Stimulated activated CD8-positive, alpha-beta memory T cell treated with anti-CD3 and anti-CD28 coated beads, Interleukin-7, amount 100 ng/mL, for 48 hours (primary cell): ENCODE measurements at places on chromosomes 12 and 14.

DNA sequence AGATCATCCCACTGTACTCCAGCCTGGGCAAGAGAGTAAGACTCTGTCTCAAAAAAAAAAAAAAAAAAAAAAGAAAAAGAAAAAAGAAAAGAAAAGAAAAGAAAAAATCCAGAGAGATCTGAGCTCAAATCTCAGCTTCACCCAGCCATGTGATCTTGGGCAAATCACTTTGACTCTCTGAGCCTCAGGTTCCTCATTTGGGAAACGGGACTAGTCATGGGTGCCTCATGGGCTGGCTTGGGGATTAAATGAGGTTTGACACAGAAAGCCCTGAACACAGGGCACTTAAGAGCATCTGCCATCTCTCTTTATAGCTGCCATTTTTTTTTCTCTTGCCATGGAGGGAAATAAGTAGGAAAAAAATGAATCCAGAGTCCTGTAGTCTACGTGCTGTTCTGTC lies 86.2 kb upstream of the MYL2 start:
- no peak for DNase-seq

DNA sequence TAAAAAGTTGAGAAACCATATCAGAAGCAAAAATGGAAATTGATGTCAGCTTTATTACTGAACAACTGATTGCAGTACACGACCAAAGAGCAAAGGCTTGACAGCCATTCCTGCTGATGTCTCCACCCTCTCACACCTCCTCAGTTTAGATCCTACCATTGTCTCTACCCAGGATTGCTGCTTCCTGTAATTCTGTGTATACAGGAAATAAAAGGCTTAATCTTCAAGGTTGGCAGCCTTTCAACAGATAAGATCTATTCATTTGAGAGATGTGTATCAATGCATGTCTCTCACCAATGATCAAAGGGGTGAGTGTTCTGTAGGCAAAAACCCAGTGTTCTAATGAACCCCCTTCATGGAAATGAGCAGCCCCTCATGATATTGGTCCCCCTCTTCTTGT lies 27.0 kb downstream of the SLCO1C1 start:
- no peak for DNase-seq

DNA sequence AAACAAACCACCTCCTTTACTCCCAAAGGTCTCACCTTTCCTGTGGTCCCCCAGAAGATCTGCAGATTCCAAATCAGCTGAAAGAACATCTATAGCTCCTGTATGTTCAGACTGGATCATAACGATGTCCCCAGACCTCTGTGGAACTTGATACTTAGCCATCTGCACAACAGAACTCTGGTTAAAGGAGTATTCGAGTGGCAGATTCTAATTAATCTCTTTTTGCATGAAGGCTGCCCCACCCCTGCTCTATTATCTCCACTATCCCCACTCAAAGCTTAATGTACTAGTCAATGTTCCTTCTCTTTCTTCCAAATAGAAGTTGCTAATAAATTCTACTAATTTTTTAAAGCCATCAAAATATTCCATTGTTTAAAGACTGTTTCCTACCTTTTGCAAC lies 22.8 kb downstream of the GSTZ1 start:
- DNase-seq: no peak

- no peak for DNase-seq
These were observed 63.5 kb downstream of the LLPH start for GRCh38 chr12:66066929-66067523.

- no peak for DNase-seq
These were observed 3.2 kb downstream of the CFL2 start for GRCh38 chr14:34711169-34711568.

DNA sequence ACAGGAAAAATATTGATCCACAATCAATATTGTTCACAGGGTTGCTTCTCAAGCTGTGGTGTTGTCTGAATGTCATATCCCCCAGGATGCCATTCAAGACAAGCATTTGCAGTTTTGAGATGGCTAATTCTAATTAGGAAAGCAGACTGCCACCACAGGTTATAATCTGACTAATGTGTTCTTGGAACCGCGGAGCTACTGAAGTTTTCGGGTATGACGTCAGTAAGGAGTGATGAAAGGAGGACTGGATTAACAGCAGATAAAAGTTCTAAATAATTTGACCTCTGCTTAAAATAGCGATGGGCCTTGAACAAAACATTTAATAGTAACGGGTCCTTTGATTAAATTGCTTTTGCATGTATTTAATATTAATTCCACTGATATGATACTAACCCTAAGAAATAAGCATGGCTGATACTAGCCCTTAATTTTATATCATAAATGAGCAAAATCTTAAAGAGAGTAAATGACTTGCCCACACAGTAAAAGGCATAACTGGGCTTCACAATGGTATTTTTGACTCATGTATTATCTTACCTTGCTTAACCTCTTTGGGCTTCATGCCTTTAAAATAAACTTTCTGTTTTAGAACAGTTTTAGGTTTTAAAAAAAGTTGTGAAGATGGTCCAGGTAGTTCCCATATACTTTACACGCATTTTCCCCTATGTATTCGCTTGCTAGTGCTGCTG lies 50.3 kb downstream of the TSHR start:
- DNase-seq: no peak

DNA sequence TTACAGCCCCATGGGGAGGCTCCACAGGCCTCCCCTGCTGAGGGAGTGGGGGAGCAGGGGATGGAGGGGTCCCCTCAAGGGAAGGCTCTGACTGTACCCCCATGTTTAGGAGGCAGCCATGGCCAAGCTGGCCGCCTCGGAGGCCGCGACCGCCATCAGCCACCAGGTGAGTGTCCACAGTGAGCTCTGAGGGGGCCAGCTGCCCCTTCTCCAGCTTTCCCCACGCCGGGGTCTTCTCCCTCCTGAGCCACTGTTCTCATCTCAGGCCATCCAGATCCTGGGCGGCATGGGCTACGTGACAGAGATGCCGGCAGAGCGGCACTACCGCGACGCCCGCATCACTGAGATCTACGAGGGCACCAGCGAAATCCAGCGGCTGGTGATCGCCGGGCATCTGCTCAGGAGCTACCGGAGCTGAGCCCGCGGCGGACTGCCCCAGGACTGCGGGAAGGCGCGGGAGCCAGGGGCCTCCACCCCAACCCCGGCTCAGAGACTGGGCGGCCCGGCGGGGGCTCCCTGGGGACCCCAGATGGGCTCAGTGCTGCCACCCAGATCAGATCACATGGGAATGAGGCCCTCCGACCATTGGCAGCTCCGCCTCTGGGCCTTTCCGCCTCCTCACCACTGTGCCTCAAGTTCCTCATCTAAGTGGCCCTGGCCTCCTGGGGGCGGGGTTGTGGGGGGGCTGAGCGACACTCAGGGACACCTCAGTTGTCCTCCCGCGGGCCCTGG lies 13.6 kb downstream of the ACADS start:
- DNase-seq: no peak

DNA sequence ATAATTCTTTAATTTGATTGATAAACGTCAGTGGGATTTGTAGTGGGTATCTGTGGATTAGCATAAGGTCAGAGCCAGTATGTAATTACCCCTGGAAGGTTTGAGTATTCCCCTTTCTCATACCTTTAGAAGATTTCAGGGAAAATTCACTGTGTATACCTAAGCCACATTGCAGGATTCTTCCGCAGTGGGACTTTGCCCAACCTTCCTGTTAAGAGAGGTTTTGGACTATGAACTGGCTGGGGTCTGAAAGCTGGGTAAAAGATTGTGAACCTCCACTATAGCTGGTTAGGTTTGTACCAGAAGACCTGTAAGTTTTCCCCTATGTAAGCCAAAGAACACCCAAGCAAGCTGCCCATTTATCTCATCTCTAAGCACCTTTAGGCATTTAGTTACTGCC lies 150.2 kb downstream of the TTC6 start:
- no peak for DNase-seq

DNA sequence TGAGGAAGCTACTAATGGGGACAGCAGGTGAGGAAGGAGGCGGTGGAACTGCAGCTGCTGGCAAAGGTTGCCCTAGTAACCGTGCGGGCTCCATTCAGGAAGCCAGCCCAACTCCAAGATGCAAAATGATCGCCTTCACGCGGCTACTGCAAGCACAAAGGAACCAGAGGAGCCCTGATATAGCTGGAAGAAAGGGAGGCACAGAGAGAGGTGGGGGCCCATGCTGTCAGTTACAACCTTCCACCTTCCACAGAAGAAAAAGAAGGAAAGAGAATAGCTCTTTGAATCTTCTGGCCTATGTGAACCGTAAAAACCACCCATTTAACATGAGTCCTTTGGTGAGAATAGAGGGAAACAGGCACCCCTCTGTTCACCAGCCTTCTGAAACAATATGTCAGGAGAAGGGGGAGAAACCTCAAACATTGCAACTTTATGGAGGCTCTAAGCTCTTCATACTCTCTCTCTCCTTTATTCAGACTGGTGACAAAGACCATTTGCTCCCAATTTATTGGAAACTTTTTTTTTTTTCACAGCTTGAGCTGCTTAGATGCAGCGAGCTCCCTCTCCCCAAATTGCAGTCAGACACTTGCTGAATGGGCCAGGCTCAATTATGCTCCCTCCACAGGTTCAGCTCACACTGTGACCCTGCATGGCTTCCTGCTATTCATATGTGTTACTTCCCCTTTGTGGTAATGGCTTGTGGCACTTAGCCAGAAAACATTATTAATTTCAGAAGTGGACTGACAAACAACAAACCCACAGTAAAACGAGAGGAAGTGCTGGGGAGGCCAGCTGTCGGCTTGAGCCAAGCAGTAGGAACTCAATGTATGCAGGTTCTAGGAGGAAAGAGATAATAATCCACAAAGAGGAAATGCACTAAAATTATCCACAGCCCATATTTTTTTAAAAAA lies 6.2 kb downstream of the DUSP6 start:
- DNase-seq: no peak

DNA sequence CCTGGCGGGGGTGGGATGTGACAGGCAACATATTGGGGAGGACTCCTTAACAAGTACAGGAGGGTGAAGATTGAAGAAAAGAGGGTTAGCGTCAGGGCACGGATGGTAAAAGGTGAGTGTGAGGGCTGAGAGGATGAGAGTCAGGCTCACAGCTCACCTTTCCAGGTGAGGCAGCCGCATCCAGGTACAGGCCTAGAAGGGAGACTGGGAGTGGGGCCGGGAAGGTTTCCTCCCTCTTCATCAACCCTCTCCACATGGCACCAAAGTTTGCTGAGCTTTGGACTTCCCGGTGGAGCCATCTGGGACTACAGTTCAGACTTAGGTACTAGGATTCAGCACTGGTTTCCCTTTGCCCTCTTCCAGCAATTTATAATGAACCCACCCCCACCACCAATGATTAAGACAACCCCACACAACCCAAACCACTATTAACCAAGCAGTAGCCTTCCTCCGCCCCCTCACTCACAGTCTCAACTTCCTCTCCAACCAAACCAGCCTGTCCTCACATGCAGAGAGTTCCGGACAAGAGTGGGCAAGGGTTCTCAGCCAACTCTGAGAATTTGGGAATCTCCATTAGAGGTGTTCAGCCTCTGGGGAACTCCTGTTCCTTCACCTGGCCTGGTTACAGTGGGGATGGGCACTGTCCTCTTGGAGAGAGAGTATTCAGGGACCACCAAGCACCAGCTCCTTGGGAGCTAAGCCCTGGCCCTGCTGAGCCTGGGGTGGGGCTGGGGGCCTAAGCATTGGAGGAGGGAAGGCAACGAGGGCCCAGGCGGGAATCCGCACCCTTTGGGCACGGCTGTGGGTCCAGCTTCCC lies 2.4 kb upstream of the HOXC4 start:
- DNase-seq: no peak

- no peak for DNase-seq
These were observed 12.5 kb downstream of the CFAP54 start for GRCh38 chr12:96501908-96502307.

GRCh38 chr14:30958555-30959407 lies 66.7 kb upstream of the AP4S1 start:
- DNase-seq: no peak

GRCh38 chr12:89305373-89305772 lies 46.9 kb downstream of the DUSP6 start:
- no peak for DNase-seq

- no peak for DNase-seq
These were observed 643.1 kb downstream of the GALC start for GRCh38 chr14:87349921-87350320.

GRCh38 chr12:81874586-81874985 lies 115.4 kb upstream of the PPFIA2 start:
- DNase-seq: no peak

DNA sequence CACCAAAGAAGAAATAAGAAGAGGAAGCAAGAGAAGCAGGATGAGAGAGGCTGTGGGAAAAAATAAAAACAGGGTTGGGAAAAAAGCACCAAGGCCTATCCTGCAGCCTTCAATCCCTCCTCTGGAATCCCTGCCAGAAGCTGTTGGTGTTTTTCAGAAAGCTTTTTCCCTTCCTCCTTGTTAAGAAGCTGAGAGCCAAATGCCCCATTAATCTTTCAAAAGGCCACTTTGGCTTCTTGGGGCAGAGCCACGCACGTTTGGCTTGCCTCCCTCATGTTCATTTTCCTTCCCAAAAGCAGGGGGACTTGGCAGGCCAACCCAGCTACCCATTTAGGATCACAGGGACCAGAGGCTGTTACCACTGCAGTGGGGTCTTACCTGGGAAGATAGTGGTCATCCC lies 365.3 kb downstream of the NUAK1 start:
- no peak for DNase-seq

DNA sequence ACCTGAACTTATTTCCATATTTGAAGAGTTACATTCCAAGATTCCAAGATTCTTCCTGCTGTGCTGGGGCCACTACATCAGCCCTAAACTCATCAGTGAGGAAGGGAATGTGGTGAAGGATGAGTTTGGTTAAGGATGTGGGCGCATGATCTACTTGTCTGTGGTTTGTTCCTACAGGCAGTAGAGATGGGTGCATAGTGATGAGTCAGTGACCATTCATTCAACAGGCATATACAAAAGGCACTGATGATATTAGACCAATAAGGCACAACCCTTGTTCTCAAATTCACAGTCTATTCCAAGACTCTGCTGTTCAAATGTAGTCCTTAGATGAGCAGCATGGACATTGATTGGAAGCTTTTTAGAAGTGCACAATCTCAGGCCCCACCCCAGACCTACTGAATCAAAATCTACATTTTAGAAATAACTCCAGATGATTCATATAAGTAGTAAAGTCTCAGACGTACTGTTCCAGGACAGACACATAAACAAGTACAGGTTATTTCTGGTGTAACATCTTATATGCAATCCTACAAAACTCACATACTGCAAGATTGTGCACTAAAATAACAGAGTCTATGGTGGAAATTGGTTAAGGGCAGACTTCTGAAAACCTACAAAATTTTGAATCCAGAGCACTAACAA lies 47.7 kb upstream of the MAP3K9 start:
- DNase-seq: no peak

GRCh38 chr14:54975856-54976255 lies 51.0 kb downstream of the WDHD1 start:
- no peak for DNase-seq

DNA sequence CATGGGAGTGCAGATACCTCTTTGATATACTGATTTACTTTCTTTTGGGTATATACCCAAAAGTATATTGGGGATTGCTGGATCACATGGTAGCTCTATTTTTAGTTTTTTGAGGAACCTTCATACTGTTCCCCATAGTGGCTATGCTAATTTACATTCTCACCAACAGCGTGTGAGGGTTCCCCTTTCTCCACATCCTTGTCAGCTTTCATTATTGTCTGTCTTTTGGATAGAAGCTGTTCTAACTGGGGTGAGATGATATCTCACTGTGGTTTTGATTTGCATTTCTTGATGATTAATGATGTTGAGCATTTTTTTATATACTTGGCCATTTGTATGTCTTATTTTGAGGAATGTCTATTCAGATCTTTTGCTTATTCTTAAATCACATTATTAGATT lies 44.1 kb upstream of the JDP2 start:
- DNase-seq: no peak

- no peak for DNase-seq
These were observed 10.0 kb downstream of the EMG1 start for GRCh38 chr12:6980740-6981139.

- no peak for DNase-seq
These were observed 2.8 kb upstream of the ART4 start for GRCh38 chr12:14846042-14846587.
